ENCODE measurements at places on chromosomes 13 and 19.

GRCh38 chr13:103883164-103883563, 816.9 kb upstream of the SLC10A2 start:
- peak; percentile 72 for DNase-seq

GRCh38 chr13:93004919-93005318, 221.7 kb upstream of the GPC6 start:
- no peak for DNase-seq

DNA sequence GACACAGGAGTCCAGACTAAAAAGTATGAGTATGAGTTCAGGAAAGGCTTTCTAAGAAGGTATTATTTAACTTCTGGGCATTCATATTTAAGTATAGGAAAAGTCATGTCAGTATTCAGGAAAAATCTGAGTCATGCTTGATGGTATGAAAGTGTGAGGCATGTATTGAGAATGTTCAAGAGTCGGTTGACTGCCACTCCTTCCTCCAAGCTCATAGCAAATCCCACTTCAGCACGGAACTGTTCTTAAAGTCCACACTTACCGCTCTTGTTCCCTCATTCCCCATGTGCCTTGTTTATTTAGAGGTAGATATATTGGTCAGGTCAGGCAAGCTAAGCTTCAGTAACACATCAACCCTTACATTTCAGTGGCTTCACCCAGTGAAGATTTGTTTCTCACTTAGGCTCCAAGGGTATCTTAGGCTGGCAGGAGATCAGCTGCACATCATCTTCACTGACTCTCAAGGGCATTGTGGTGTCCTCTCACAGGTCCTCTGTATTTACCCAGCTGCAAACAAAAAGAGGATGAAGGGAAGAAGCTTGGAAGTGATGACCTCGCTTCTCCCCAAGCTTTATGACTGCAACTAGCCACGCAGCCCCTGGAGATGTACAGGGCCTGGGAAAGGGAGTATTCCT, 1189.2 kb downstream of the EFNB2 start:
- peak; percentile 64 for DNase-seq

DNA sequence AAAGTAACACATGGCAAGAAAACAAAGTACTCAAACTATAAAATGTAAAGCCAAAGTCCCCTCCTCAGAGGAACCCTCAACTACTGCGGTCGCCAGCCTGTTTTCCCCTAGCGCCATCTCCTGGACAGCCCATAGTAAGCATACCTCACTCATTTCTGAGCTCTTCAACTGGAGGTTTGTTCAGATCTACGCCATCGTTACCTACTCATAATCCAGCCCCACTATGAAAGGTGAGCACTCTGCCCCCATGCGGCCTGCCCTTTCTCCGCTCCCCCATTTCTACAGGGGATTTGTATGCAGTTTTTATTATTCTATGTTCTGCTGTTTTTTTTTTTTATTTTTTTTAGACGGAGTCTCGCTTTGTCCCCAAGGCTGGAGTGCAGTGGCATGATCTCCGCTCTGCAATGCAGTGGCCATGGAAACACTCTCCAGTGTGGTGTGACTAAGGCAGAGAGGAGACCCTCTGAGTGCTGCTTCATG, 26.2 kb downstream of the OPA3 start:
- no peak for DNase-seq

- no peak for DNase-seq
Measured at GRCh38 chr19:10517361-10517759, at the start of gene S1PR5. TSS of gene S1PR5 (minus strand) at chr19:10517447. CDS start at chr19:10515011, 2,436 bp downstream.

GRCh38 chr13:22893777-22894176, 287.0 kb upstream of the SGCG start:
- no peak for DNase-seq

DNA sequence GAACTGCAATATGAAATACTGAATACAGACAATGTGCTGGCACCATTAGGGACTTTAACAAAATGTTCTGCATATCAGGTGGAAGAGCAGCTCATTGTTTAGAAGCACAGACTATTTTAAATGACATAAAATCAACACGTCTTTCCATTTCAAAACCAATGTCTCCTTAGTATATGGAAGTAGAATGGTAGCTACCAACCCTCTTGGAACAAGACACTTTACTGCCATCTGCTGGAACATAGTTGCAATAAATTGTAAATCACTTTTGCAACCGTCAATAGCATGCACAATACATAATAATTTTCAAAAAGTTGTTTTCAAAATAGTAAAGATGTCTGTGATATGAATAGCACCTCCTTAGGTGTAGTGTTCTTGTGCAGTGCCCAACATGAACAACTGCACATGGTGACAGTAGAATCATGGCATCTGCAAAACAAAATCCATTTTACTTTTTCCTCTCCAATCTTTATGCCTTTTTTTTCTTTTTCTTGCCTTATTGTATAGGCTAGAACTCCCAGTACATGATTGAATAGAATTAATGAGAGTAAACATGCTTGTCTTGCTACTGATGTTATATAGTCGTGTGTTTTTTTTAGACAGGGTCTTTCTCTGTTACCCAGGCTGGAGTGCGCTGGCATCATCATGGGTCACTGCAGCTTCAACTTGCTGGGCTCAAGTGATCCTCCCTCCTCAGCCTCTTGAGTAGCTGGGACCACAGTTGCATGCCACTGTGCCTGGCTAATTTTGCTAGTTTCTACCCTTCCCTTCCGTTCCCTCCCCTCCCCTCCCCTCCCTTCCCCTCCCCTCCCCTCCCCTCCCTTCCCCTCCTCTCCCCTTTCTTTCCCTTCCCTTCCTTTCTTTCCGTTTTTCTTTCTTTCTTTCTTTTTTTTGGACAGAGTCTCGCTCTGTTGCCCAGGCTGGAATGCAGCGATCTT, 7.8 kb upstream of the LYPD5 start:
- peak; percentile 37 for DNase-seq

GRCh38 chr13:114017966-114018365, 44.1 kb upstream of the C13orf46 start:
- DNase-seq = no peak

- DNase-seq = no peak
Measured at GRCh38 chr13:111954661-111955411, 112.1 kb upstream of the SOX1 start.

- no peak for DNase-seq
Measured at GRCh38 chr13:86193281-86193680, 394.1 kb upstream of the SLITRK6 start.

DNA sequence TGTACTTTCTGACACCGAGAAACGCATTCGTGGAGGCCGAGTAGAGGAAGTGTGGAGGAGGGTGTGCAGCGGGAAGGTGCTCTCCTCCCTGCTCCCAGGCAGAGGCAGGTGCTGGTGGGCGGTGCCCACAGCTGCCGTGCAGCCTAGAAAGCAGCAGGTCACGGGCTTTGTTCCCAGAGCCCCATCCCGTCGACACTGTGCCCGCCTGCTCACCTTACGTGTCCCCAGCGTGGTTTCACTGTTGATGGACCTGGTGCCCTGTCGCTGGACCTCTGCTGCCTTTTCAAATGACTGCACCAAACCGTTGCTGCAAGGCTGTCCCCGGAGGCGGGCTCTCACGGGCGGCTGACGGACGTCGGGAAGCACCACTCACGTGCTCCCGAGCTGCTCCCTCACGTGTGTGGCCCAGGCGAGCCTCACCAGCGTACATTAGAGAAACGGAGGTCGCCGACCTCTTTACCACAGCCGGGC, 20.8 kb downstream of the PLEKHJ1 start:
- DNase-seq = no peak

DNA sequence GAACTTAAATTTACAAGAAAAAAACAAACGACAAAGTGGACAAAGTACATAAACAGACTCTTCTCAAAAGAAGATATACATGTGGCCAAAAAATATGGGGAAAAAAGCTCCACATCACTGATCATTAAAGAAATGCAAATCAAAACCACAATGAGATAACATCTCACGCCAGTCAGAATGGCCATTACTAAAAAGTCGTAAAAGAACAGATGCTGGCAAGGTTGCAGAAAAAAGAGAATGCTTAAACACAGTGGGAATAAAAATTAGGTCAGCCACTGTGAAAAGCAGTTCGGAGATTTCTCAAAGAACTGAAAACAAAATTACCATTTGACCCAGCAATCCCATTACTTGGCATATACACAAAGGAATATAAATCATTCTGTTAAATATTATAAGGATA, 132.7 kb downstream of the UGGT2 start:
- no peak for DNase-seq

- peak; percentile 20 for DNase-seq
Measured at GRCh38 chr13:42478531-42479156, 95.3 kb upstream of the TNFSF11 start.

DNA sequence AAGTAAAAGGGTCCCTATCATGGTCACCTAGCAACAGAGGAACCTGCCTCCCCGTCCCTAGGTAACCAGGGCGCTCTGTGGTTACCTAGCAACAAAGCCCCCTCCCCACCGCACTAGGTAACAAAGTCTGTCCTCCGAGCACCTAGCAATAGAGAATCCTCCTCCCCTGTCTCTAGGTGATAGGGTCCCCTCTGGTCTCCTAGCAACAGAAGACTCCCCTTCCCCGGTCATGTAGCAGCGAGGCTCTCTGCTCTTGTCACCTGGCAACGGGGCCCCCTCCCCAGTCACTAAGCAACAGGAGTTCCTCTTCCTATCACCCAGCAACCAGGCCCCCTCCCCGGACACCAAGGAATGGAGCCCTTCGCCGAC, 307 bp downstream of the JOSD2 start:
- no peak for DNase-seq

- DNase-seq = no peak
Measured at GRCh38 chr13:50651922-50652321, 191.6 kb downstream of the DLEU7 start.

Data from stromal cell of bone marrow (primary cell).